ENCODE measurements at places on chromosomes 1 and 21.

GRCh38 chr1:226951286-226952117, 11.4 kb downstream of the COQ8A start:
- DNase-seq = no peak

- no peak for DNase-seq
Observed at GRCh38 chr1:226737819-226738420, 1.2 kb downstream of the ITPKB start.

- no peak for DNase-seq
Observed at GRCh38 chr1:32798191-32798590, 19.0 kb downstream of the YARS1 start.

- no peak for DNase-seq
Observed at GRCh38 chr21:27244352-27244751, 277.5 kb upstream of the ADAMTS5 start.

DNA sequence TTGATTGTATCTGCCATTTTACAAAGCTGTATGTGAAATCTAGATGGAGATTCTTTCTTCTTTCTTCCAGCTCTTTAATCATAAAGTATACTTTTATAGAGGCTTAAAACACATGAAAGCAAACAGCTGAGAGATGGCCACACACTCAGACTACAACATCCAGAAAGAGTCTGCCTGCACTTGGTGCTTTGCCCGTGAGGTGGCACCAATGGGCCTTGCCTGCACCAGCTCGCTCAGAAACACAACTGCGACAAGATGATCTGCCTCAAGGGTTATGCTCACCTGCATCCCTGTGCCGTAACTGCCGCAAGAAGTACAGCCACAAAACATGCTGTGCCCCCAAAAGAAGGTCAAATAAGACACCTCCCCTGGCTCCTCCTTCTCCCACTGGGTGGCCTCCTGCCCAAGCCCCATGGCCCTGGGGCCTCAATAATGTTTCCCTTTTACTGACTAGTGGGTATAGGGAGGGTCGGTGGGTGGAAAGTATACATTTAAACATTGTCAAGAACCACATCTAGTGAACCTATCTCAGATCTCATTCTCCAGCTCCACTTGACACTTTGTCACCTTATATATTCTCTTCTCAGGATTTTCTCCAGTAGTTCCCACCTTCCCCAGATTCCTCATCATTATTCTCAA, 66.7 kb upstream of the ANGPTL3 start:
- DNase-seq = no peak

GRCh38 chr1:207234690-207235089, 86.8 kb upstream of the CD55 start:
- no peak for DNase-seq

- no peak for DNase-seq
Observed at GRCh38 chr1:33819290-33819912, 44.5 kb upstream of the HMGB4 start.

DNA sequence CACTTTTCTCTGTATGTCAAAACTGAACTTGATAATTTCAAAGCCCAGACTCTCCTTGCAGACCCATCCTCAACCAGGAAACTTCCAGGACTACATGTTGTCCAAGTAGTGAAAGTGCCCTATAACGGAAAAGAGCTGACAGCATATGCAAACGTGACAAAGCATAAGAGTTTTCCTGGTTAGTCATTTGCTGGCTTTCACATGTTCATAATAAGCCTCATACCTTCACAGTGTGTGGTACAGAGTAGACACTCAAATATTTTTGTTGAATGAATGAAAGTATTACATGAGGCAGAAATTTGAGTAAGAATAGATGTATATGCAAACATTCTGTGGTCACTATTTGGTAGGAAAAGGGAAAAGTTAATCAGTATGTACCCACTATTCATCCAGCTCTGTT, 473.3 kb downstream of the MRPL39 start:
- DNase-seq = no peak

GRCh38 chr21:34884346-34884929, 164.7 kb downstream of the RUNX1 start:
- no peak for DNase-seq

GRCh38 chr1:2472561-2473177, 3.4 kb upstream of the PLCH2 start:
- no peak for DNase-seq

DNA sequence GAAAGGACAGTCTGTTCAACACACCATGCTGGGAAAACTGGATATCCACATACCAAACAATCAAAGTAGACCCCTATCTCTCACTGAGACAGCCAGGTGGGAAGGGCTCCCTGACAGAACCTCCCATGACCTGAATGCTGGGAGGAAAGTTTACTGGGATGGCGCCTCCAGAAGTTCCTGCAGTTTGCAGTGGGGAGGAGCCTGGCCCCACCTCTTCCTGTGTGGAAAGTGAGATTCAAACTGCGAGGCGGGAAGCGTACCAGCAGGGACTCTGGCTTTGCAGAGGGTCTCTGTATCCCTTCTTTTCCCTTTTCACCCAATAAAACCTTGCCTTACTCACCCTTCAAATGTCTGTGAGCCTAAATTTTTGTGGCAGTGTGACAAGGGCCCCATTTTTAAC, 190.7 kb downstream of the HHIPL2 start:
- no peak for DNase-seq

DNA sequence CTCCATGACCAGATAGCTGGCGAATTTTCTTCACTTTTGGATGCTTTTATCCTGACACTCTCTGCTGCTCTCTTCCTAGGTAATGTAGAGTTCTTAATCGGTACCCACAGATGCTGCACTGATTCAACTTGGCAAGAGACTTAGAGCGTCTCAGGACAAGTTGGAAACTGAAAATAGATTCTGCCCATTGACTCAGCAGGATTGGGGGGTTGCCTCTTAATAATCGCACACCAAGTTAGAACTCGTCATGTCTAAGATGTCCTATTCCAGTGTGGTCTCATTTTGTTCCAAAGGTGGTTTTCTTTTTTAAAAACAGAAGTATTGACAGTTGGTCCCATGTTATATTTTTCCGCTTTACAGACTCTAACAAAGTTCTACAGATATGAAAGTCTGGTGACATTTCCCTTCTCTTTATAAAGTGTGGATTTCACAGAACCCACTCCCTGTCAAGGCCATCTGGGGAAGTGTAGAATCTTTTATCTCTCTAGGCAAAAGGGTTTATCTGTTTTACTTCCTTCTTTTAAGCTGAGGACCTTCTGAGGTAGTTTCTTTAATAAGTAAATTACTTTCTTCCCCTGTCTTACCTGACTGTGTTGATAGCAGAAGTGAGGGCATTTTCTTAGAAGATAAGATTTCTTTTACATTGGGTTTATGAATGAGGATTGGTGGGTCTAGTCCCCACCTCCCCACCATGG, 12.1 kb upstream of the DIPK1A start:
- DNase-seq = no peak

- DNase-seq = no peak
Observed at GRCh38 chr1:213526306-213526705, 461.5 kb upstream of the PROX1 start.

DNA sequence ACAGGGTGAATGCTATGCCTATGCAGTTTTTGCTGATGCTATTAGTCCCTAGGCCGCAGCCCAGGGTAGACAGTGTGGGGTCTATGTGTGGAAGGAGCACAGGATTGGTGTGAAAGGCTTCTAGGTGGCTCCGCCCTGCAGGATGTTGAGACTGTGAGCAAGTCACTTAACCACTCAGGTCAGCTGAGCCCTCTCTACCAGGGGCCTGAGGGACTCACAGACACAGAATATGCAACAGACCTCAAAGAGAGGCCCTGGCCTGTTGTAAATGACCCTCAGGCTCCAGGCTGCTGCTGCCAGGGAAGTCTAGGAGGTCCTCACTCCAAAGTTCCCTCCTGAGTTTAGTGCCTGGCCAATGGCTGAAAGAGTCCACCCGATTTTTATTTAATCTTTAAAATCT, 11.0 kb downstream of the NHLH2 start:
- DNase-seq = no peak

GRCh38 chr1:70475023-70475422, 64.0 kb downstream of the CTH start:
- DNase-seq = no peak

- DNase-seq = no peak
Observed at GRCh38 chr1:8430476-8430875, 112.6 kb downstream of the SLC45A1 start.

- no peak for DNase-seq
Observed at GRCh38 chr1:36208978-36209703, 15.1 kb upstream of the THRAP3 start.

DNA sequence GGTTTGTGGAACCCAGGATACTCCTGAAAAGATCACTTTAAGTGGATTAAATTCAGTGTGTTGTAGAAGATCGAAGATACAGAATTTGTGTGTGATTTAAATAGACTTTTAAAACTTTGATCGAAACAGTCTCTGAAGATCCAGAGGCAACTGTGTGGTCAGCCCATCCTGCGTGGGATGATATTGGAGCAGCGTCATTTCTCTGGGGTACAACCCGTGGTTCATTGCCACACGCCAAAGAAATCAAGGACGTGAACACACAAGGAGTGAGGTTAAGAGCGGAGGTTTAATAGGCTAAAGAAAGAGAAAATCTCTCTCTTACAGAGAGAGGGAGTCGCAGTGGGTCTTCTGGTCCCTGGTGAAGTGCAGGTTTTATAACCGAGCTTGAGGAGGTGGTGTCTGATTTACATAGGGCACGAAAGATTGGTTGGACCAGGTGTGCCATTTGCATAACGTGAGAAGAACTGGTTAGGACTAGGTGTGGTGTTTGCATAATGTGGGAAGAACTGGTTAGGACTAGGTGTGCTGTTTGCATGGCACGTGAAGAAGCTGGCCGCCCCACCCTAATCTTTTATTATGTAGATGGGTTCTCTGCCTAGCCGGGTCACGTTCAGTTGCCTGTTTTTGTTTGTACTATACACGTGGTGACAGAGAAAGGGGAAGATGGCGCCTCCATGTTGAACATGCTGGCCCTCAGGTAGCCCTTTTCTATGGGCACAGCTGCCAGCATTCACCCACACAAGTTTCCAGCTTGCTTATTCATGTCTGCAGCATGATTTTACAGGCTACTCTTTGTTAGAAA, 82.3 kb downstream of the ADSS2 start:
- DNase-seq = no peak

DNA sequence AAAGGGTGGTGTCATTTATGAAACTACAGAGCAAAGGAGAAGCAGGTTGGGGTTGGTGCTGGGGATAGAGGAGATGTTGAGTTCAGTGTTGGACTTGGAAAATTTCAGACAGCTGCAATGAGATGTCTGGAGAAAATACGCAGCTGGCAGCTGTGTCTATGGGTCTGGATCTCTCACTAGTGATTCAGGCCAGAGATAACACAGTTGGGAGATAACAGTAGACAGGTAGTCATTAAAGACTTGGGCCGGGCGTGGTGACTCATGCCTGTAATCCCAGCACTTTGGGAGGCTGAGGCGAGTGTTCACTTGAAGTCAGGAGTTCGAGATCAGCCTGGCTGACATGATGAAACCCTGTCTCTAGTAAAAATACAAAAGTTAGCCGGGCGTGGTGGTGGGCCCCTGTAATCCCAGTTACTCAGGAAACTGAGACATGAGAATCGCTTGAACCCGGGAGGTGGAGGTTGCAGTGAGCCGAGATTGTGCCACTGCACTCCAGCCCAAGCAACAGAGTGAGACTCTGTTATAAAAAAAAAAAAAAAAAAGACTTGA, 2.5 kb upstream of the TFAP2E start:
- no peak for DNase-seq

DNA sequence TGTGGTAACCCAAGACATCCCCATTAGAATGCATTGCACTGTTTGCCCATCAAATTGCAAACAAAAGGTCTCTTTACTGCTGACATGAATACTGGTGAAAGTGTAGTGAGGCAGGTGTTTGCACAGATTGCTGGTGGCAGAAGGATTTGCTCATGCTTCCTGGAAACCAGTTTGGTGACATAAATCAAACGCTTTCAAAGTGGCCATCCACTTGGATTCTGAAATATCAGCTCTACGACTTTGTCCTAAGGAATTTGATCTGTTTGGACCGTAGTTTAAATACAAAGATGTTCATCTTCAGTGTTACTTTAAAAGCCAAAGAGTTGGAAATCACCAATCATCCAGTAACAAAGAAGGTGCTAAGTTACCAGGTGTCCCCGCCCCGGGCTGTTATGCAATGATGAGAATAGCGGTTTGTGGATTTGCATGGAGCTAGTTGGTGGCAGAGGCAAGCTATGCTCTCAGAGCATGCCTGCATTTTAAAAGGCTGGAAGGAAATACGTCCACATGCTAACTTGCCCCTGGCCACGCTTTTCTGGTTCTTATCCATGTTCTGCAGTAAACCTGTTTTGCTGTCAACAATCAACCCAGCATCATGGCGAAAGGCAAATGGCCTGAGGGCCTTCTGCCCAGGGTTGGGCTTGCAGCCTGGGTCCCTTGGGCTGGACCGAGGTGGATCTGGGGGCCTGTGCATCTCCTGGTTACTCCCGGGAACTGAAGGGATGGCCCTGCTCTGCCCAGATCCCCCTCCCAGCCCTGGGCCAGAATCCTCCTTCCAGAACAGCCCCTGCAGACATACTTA, 49.2 kb downstream of the UMODL1 start:
- DNase-seq = no peak

GRCh38 chr1:17688217-17688810, 66.8 kb upstream of the ACTL8 start:
- no peak for DNase-seq

DNA sequence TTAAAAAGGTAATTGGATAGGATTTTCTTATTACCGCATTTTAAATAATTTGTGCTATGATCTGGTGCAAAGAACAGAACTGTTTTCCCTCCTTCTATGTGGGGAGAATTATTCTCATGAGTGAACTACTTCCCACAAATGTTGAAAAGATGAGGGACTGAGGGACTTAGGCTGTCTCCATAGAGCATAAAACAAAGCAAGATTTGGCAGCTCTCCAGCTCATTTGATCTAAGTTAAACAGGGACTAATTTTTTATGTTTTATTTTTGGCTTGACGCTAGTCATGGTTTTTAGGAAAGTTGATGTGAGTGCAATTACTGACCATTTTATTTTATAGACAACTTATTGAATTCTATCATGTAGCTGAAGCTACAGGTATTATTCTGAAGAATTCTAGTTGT, 362.3 kb downstream of the HLX start:
- DNase-seq = no peak

DNA sequence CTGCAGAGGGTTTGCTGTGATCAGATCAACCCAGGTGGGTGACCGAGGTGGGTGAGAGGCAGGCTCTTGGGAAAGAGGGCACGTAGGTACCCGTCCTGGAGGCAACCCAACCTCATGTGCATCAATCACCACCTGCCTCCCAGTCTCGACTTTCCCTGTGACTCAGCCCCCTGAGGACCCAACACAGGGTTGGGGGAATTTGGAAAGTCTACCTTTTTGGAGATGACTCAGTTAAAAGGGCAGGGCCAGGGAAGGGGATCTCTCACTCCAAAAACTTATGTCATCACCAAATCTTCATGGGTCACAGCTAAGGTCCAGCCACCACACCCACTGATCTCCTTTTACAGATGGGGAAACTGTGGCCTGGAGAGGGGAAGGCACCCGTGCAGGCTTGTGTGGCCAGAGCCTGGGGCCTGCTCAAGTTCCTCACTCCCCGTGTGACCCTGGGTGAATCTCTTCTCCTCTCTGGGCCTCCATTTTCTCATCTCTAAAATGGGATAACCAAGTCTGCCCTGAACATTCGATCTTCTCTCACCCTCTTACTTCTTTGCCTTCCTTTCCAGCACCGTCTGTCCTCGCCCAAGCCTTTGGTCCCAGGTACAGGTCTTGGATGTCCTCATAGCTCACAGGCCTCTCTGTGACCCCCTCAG, 34.6 kb upstream of the WNT4 start:
- DNase-seq = no peak

- no peak for DNase-seq
Observed at GRCh38 chr1:38905985-38906384, 24.6 kb upstream of the GJA9 start.
